Right forelimb (tissue), 1 donor: ENCODE measurements at places on chromosomes 1 and 21.

- no peak for DNase-seq
These were observed 404.2 kb downstream of the PLPP3 start for GRCh38 chr1:56175211-56175610.

- DNase-seq, result peak; percentile 38
These were observed 64.3 kb upstream of the TINAGL1 start for GRCh38 chr1:31511848-31512615.

DNA sequence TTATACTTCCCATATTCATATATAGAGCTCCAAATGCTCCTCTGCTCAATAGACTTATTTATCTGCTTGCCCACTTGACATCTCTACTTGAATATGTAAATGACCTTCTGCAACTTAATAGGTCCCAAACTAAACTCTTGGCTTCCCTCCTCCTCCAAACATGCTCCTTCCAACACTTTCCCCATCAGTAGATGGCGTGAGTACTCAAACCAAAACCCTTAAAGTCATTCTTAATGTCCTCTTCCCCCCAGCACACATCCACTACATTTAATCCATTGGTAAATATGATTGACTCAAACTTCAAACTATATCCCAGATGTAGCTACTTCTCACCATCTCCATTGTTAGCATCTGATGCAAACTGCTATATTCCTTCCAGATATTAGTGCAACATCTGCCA is 48.5 kb upstream of the PBX1 start:
- no peak for DNase-seq

GRCh38 chr1:15680561-15681348 is 3.4 kb upstream of the PLEKHM2 start:
- no peak for DNase-seq

GRCh38 chr1:213138892-213139291 is 87.9 kb downstream of the RPS6KC1 start:
- no peak for DNase-seq

GRCh38 chr1:204931768-204932572 is 61.3 kb downstream of the NFASC start:
- DNase-seq, result no peak

GRCh38 chr1:9833632-9834031 is 9.9 kb upstream of the CLSTN1 start:
- DNase-seq, result no peak

DNA sequence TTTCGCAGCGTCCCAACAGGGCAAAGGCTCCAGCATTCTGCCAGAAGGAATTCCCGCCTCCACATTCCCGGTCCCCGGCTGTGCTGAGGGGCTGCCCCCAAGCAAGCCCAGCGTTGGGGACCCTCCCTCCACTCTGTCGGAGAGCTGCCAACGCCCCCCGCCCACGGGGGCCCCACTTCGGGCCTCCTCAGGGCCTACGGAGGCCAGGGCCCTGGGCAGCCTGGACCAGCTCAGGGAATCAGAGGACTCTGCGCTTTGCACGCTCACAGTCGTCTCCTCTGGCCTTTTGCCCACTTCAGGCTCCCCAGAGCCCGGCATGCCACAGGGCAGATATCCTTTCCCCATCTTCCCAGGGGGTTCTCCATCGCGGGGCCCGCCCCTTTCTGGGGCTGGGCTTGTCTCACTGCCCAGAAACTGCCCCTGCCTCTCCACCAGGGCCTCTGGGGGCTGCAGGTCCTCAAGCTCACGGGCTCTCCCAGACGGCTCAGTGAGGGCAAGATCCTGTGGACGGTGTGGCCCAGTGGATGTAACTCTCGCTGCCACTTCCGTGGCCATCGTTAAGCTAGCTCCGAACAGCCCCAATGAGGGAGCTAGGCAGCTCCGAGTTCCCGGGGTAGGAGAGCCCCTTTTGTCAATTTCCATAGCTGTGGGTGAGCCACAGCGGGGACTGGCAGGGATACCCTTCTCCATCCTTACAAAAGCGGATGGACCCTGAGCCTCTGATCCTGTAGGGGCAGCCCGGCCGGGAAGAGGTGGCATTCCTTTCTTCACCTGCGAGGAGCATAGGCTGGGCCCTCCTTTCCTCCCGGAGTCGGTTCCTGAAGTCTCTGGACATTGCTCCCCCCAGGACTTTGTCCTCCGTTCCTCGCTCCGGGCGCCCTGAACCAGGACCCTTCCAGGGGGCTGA is 2.8 kb downstream of the ITPKB start:
- DNase-seq, result no peak

DNA sequence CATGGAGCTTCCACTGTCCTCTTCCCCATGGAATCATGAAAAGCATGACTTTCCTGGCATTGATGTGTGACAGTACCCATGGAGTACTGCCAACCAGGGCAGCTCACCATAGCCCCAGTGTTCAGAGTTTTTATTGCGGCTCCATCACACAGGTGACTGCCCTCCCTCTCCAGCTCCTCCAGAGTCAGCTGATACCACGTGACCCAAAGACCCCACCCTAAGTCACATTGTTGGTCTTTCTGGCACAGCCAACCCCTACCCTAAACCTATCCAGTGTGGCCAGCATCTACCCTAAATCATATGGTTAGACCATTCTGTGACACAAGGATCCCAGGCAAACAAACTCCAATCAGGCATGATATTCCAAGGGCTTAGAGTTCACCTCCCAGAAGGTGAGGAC is 77.4 kb upstream of the VAMP3 start:
- no peak for DNase-seq

DNA sequence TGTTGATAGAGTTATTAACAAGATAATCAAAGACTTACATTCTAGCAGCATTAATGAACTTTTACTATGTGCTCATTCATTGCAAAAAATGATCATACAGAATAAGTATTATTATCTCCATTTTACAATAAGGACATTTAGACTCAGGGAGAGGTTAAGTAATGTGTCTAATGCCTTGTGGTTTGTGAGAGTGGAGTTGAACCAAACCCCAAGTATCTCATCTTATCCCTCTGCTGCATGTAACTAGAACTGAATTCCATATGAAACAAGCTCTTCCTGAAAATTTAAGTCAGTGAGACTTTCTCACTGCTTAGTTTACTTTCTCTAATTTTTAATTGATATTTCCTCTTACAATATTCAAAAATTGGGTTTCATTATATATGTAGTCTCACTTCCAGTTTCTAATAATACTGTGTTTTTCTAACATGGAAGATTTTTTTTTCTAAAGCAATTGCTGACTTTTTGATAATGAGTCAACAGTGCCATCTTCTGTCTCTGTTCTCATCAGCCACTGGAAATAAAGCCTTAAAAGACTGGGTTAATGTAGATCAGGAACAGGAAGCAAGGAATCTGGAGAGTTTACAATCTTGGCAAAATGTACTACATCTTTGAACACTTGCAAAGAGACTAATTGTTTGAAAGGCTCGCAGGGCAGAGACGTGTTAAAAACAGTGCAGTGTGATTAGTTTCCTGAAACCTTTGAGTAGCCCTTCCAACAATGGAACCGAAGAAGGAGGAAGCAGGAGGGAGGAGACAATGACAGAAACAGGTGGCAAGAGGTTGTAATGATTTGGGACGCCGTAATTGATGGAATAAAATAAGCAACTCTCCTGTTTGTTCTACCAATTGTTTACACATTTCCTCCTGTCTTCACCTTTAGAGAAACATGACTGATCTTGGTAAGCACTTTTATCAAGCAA is 567.6 kb downstream of the MRPL39 start:
- no peak for DNase-seq

- DNase-seq, result peak; percentile 46
These were observed 168.5 kb upstream of the IRF2BP2 start for GRCh38 chr1:234778221-234779159.

DNA sequence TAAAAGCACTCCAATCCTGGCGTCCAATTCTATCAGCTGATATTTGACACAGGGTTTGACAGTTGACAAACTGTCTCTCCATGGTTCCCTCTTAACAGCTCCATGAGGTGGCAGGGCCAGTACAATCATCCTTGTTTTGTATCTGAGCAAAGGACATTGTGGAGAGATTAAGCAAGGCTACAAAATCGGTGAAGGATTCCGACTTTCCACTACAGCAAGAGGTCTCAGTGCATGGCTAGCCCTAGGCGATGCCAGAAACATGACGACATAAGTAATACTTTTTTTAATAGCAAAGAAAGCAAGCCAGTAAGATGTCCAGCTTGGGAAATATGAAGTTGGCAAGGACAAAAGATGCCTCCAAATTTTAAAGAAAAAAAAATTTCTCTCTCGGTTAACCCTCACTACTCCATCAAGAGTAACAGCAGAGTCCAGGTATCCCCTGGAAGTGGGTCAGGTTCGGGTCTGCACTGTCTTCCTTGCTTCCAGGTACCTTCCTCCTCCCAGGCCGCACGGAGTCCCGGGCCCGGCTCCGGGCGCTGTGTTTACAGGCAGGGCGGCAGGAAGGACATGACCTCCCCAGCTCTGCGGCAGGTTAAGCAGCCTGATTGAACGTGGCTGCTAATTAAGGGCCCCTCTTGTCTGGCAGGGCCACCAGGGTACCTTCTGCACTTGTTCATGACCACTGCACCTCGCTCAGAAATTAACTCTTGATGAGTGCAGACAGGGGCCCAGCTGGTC is 106.1 kb downstream of the SIM2 start:
- DNase-seq, result no peak

GRCh38 chr1:54579337-54579781 is 31.3 kb downstream of the ACOT11 start:
- DNase-seq, result no peak

DNA sequence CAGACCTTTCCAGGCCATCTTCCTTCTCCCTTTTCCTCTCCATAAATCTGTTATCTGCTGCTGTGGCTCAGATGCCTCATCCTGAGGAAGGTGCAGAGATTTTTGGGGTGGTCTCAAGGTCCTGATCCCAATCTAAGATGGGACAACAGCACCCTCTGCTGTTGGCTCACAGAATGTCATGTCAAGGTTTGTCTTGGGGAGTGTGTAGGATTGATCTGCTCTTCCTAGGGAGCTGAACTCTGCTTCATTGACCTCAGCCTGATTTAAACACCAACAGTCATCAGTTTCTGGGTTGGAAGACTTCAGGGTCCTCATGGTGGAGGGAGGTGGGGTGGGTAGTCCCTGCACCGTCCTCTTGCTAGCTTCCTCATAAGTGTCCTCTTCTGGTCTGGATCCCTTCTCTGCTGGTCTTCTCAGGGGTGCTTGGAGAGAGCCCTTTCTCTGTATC is 62.8 kb upstream of the LAX1 start:
- DNase-seq, result peak; percentile 82

GRCh38 chr1:166843322-166843721 is 4.0 kb downstream of the POGK start:
- no peak for DNase-seq

DNA sequence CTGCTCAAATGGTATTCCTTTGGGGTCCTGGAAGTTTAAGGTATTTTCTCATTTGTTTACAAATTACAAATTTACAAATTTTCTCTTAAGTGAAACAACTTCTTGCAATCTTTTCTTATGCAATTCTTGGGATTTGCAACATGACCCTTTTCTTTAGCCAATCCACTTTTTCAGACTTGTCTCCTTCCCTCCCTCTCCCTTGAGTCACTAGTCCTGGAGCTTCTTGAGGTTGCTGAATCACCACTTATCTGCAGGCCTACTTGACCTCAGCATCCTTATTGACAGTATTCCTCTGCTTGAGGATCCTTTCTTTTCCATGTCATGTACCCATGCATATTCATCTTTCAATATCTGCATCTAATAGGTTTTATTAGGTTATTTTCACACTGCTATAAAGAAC is 302.8 kb upstream of the ADAMTS5 start:
- DNase-seq, result no peak

GRCh38 chr1:87760155-87760554 is 431.5 kb downstream of the LMO4 start:
- DNase-seq, result no peak

- DNase-seq, result no peak
These were observed 106.0 kb downstream of the UBE2U start for GRCh38 chr1:64309431-64309831.

DNA sequence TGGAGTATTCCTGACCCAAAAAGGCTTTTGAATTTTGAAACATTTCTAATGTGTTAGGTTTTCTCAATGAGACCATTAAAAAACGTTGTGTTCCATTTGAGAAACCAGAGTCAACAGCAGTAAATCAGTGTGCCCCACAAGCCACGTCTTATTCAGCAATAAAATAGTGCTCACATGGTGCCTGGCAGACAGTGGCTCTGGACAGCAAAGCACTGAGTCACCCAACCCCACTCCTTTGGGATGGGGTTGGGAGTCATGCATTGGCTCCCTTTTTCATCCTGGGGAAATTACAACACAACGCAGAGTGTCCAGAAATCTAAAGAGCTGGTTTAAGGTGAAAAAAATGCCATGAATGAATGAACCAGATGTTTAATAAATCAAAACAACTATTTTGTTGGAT is 46.5 kb downstream of the KCNJ15 start:
- DNase-seq, result no peak

- no peak for DNase-seq
These were observed 2.7 kb downstream of the DISP1 start for GRCh38 chr1:222817529-222817928.

- DNase-seq, result no peak
These were observed 4.0 kb downstream of the AMPD2 start for GRCh38 chr1:109623601-109624161.

- no peak for DNase-seq
These were observed 36.8 kb upstream of the DIRAS3 start for GRCh38 chr1:68087184-68087583.

- DNase-seq, result no peak
These were observed 284.0 kb downstream of the PTPRC start for GRCh38 chr1:198922638-198923430.

DNA sequence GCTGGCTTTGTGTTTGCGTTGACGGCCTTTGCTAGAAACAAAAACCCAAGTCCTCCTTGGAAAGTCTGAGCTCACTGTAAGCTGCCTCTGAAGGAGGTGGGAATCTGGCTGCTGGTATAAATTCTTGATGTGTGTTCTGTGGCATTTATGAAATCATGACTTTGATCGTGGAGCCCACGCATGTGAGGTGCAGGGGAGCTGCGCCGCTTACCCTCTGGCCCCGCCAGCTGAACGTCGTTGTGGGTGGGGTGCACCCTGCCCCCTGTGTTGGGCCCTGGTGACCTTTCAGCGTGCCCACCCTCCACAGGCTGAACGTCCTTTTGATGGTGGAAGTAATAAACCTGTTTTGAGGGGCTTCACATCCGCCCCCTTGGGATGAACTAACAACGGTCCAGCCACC is 21.2 kb upstream of the DIP2A start:
- no peak for DNase-seq

- DNase-seq, result no peak
These were observed 30.9 kb upstream of the CACYBP start for GRCh38 chr1:174968750-174969244.

GRCh38 chr1:26218906-26219494 is 15.0 kb upstream of the CEP85 start:
- no peak for DNase-seq

- DNase-seq, result no peak
These were observed 42.8 kb upstream of the USP24 start for GRCh38 chr1:55257958-55258357.

GRCh38 chr1:243287123-243287460 is 31.3 kb downstream of the SDCCAG8 start:
- no peak for DNase-seq

- no peak for DNase-seq
These were observed 8.6 kb upstream of the EPHA2 start for GRCh38 chr1:16164213-16165072.

- no peak for DNase-seq
These were observed 315.9 kb downstream of the ST6GALNAC3 start for GRCh38 chr1:76390456-76390855.

- no peak for DNase-seq
These were observed 23.6 kb upstream of the ZNF362 start for GRCh38 chr1:33232716-33233115.

GRCh38 chr1:220226752-220227151 is 45.5 kb downstream of the RAB3GAP2 start:
- DNase-seq, result no peak
